EH (cell line): ENCODE measurements at places on chromosomes 1 and 21.

DNA sequence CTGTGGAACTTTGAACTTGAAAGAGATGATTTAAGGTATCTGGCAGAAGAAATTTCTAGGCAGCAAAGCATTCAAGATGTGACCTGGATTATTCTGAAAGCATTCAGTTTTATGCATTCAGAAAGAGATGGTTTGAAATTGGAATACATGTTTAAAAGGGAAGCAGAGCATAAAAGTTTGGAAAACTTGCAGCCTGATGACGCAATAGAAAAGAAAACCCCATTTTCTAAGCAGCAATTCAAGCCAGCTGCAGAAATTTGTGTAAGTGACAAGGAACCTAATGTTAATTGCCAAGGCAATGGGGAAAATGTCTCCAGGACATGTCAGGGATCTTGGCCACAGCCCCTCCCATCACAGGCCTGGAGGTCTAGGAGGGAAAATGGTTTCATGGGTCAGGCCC, 354.0 kb downstream of the ZNF326 start:
- no peak for DNase-seq

DNA sequence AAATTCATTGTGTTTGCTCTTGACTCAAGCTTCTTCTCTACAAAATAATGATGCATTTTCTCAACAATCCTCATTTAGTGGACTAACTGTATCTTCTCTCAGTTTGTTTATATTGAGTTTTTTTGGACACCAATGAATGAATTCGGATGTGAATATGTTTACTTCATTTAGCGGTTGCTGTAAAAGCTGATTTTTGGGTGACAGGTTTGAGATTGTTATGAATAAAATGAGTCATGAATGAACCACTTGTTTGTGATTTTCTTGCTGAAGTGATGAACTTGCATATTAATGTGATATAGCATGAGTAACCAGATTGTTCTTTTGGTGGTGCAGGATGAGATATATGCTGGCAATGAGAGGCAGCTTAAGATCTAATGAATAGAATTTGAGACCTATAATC, 3.1 kb downstream of the DNM3 start:
- DNase-seq = no peak

DNA sequence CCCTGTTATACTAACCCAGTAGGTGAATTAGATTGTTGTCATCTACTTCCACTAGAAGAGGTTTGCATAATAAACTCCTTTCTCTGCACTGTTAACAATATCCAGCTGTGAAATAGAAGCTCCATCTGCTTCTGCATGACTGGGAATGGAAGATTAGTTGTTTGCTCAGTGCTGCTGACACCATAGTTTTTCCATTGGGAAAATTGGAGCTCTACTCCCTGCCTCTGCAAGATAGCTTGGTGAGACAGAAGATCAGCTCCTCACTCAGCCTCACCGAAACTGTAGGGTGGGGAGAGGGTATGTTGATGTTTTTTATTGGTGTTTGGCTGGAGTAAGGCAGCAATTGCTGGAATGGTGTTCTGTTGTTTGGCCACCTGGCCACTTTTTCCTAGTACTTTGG, 331.6 kb upstream of the ADAMTS5 start:
- no peak for DNase-seq

GRCh38 chr1:163267962-163268361, 53.8 kb upstream of the NUF2 start:
- peak; percentile 54 for DNase-seq

DNA sequence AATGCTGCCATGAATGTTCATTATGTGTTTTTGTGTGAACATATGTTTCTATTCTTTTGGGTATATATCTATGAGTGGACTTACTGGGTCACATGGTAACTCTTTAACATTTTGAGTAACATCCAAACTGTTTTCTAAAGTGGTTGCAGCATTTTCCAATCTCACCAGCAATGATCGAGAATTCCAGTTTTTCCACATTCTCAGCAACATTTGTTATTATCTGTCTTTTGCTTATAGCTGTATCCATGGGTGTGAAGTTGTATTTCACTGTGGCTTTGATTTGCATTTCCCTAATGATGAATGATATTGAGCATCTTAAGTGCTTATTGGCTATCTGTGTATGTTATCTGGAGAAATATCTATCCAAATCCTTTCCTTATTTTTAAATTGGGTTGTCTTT, 89.2 kb upstream of the SLFNL1 start:
- no peak for DNase-seq

GRCh38 chr21:25569711-25570110, 37.6 kb downstream of the MRPL39 start:
- no peak for DNase-seq

- no peak for DNase-seq
Observed at GRCh38 chr1:107976836-107977235, 11.9 kb upstream of the VAV3 start.

GRCh38 chr21:39117440-39117970, 65.7 kb downstream of the PSMG1 start:
- no peak for DNase-seq

DNA sequence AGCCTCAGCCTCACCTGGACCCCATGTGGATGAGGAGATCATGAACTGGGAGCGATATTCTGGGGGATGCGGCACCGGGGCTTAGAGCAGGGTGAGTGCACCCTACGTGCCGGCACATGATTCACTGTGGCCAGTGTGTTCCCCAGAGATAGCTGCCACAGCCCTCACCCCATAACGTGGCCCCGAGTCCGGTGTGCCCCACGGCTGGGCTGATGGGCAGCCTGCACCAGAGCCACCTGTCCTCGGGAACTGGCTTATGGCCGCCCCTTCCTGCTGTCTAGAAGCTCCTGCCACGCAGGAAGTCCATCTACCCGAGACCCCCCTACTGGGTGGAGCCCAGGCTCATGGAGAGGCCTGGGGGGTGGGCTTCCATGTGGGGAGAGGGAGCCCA, 39.1 kb upstream of the SLC19A1 start:
- DNase-seq = no peak

- peak; percentile 44 for DNase-seq
Observed at GRCh38 chr1:200767321-200767720, 28.6 kb downstream of the CAMSAP2 start.

GRCh38 chr1:198490224-198490623, 50.3 kb downstream of the ATP6V1G3 start:
- DNase-seq = no peak

GRCh38 chr21:32413015-32413504, 554 bp downstream of the EVA1C start:
- DNase-seq = peak; percentile 42

- DNase-seq = no peak
Observed at GRCh38 chr1:55012661-55013060, 13.9 kb downstream of the BSND start.

GRCh38 chr1:151520359-151520758, 9.2 kb downstream of the CGN start:
- DNase-seq = peak; percentile 8

DNA sequence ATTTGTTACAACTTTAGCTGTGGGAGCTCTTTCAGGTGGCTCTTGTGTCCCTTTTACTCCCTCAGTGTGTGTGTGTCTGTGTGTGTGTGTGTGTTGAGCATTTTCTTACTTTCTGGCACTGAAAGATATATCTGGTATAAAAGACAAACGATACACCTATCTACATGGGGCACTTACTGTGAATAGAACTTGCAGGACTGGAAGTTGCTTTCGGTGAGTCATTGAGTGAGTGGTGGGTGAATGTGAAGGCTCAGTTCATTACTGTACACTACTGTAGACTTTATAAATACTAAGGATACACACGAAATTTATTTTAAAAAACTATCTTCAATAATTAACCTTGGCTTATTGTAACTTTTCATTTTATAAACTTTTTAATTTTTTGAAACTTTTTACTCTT, 38.7 kb downstream of the BTBD8 start:
- no peak for DNase-seq
